ENCODE measurements at places on chromosomes 4 and X.

- DNase-seq, result no peak
Observed at GRCh38 chr4:147479786-147480185, 1.1 kb upstream of the EDNRA start.

DNA sequence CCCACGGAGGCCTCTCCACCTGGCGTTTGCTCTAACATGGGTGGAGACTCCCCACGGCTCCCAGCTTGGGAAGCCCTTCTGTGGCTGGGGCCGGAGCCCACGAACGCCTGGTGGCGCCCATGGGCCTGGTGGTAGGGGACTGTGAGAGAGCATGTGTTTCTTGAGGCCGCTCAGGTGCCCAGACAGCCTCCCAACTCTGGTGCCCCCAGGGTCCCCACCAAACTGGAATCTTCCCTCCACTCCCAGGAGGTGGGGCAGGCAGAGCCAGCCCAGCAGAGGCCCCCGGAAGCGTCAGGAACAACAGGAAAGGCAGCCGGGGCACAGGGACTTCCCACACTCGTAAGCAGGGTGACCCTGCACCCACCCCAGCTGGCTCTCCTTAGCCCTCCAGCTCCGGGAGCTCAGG is 33.3 kb upstream of the FGFR3 start:
- DNase-seq, result no peak

DNA sequence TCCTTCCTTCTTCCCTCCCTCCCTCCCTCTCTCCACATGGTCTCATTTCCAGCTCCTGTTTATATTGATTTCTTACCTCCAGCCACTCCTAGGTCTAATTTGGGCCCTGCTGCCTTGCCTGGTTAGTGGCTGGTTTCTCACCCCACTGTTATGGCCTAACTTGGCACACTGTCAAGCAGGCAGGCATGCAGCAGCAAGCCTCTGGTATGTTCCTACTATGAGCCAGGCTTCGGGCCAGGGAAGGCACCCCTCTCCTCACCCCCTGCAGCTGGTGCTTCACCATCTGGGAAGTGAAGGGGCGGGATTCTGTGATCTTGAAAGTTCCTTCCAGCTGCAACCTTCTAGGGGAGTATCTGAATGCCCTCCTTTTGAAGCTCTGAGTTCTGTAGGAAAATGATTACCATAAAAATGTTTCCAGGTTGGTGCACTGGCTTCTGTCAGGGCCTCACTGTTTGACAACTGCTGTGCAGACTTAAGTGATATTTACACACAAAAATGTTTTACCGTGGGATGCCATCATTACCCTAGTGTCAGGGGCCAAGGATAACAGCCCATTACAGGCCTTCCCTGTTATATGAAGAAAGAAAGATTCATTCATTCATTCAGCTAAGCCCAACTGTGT is 10.1 kb upstream of the VMA21 start:
- DNase-seq, result no peak

DNA sequence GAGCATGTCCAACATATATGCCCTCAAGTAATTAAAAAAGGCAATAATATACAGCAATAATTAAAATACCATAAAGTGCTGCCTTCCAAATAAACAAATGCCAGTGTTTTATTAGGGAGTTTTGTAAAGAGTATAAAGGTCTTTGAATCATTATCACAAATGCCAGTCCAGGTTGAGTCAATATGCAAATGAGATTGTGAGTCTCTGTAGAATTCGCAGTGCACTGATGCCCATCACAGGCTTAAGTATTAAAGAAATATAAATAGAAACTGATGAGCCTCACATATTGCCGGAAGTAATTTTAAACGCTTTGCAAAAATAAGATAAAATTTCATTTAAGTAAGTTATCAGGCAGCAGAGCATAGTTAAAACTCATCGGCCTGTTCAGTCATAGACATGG is 205.0 kb upstream of the TECRL start:
- DNase-seq, result no peak

GRCh38 chrX:154698630-154699248 is 45.4 kb upstream of the CTAG2 start:
- DNase-seq, result no peak

- DNase-seq, result no peak
Observed at GRCh38 chr4:14008494-14008893, 381.0 kb upstream of the BOD1L1 start.

Measured in mesendoderm (in vitro differentiated cells).